ENCODE measurements at places on chromosomes 1 and 21.

DNA sequence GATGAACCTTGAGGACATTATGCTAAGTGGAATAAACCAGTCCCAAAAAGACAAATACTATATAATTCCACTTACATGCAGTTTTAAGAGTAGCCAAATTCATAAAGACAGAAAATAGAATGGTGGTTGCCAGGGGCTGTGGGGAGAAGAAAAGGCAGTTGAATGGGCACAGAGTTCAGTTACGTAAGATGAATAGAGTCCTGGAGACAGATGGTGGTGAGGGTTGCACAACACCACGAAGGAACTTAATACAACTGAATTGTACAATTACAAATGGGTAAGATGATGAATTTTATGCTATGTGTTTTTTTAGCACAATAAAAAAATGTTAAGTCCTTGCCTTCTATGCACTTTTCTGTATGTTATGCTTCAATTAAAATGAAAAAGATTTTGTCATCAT lies 66.6 kb downstream of the CD34 start:
- no peak for DNase-seq

DNA sequence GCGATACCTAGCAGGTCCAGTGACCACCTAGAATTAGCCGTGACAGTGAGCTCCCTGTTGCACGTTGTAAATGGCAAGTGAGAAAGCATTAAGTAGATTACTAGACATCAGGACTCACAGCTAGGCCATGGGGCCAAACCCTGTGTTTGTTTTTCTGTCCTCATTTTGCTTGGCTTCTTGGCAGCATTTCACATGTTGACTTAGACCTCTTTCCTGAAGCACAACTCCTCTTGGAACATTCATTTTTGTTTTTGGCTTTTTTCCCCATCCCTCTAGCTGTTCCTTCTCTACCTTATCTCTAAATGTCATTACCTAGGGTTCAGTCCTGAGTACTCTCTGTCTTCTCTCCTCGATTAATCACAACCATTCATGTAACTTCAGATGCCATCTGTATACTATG lies 16.9 kb upstream of the PTPN14 start:
- no peak for DNase-seq

- DNase-seq, result no peak
Measured at GRCh38 chr1:226973371-226973897, 33.3 kb downstream of the COQ8A start.

DNA sequence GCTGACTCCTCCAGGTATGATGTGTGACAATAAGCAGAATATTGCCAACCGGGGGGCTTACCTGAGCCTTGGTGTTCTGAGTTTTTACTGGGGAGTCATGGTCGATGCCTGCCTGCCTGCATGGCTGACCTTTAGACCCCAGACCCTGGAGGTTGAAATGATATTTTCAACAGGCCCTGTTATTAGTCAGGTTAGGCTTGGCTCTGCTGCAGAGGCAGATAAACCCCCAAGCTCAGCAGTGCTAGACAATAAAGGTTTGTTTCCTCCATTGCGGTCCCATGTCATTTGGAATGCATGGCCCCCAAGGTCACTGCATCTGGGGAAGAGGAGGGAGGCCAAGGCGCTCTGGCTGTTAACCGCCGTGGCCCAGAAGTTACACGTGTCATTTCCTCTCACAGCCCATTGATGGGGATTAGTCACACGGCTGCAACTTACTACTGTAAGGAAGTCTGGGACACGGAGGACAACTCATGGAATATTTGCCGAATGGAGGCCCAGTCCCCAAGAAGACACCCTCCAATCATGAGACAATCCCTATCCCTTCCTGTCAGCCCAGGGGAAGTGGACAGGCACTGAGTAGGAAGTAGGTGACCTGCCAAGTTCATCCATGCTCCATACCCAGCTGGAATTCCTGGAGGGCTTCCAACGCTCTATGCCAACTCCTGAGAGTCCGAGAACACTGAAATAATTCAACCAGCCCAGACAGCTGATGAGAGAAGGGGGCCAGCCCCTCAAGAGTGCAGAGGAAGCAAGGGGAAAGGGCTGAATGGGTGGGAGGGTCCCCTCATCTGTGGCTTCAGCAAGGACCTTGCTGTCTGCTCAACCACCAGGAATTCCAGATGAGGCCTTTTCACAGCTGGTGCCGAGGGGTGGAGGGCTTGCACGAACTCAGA lies 97.3 kb downstream of the TAS1R2 start:
- DNase-seq, result no peak

DNA sequence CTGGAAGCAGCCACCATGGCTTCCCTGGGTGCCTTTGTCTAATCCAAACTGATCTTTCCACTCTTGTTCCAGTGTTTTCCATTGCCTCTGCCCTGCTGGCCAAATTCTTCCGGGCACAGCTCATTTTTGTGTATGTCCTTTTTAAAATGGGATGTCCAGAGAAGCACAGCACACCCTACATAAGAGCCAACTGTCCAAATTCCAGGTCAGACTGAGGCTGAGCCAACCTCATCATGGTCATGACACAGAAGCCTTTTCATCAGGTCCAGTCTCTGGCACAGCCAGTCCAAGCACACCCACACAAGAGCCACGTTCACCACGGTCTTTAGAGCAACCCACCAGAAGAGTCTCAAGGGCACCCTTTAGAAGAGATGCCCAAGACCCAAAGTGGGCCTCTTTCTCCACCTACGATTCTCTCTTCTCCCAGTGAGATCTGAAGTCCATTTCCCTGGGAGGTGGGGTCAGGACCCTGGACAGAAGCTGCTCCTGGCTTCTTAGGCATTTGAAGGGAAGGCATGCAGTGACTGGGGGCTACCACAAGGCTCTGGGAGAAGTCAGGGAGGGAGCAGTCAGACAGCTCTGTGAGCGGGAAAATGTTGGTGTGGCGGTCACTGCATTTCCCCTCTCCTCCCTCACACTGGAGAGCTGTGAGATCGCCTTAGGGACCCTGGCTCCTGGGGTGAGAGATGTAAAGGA lies 53.2 kb downstream of the SYT2 start:
- no peak for DNase-seq

DNA sequence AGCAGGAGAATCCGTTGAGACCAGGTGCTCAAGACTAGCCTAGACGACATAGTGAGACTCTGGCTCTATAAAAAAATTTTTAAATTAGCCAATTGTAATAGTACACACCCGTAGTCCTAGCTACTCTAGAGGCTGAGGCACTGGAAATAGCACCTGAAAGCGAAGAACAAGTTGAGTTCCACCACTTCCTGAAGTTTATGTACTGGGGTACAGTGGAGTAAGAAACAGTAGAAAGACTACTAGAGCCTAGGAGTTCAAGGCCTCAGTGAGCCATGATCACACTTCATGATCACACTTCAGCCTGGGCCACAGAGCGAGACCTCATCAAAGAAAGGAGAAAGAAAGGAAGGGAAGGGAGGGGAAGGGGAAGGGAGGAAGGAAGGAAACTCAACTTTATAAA lies 19.8 kb downstream of the RSBN1 start:
- DNase-seq, result no peak

DNA sequence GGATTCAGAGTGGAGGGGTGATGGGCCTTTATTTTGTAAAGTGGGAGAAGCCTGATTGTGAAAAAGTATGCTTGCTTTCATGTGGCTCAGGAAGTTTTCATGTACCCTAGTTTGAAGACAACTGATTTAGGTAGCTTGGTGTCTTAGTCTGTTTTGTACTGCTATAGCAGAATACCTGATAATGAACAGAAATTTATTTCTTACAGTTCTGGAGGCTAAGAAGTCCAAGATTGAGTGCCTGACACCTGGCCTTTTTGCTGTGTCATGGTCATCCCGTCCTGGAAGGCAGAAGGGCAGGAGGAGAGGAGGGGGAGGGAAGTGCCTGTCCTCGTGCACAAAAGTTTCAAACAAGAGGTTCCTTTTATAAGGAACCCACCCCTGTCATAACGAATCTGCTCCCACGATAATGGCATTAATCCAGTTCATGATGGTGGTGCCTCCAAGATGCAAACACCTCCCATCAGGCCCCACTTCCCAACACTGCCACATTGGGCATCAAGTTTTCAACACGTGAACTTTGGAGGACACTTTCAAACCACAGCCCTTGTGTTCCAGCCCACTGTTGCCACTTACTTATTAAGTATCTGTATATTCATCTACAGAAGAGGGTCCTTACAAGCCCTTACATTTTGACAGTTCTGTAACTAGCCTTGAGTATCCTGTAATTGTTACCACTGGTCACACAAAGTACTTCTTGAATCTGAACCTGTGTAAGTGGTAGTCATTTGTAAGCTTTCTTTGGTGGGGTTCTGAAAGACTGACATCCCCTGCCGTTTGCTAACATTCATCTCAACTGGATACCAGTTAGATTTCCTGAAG lies 9.5 kb downstream of the UCK2 start:
- no peak for DNase-seq

DNA sequence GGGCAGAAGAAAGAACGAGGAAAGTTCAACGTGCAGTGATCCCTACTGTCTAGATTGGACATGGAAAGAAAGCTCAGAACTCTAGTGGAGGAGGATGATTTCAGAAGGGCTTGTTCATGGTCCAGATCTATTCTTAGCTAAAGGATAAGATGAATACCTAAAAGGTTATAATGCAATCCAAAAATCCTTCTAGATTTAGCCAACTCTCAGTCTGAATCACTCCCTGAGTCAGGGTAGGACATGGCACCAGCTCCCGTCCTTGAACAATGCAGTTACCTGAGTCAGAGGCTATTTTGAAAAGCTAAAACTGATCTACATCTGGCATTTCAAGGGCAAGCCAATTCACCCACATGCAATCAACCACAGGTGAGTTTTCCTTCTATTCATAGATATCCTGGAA lies 38.8 kb upstream of the HIVEP3 start:
- DNase-seq, result no peak

GRCh38 chr1:219985169-219985568 lies 56.8 kb upstream of the SLC30A10 start:
- no peak for DNase-seq

DNA sequence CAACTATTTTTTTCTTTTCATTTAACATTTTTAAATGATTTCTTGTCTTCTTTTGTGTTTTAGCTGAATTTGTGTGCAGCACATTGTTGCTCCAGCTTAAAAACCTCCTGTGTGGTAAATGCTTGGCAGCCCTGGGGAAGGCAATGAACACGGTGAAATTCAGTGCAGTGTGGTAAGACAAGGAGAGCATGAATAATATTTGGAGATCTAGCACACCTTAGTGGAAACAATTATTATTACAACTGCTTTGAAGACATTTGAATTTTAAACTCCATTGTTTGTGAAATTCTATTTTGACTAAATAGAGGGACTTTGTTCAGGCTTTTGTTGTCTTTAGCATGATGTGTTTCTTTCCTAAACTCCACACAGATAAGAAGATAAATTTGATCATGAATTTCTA lies 242.6 kb upstream of the CXADR start:
- DNase-seq, result no peak

GRCh38 chr1:208809876-208810275 lies 565.7 kb upstream of the PLXNA2 start:
- no peak for DNase-seq

- DNase-seq, result no peak
Measured at GRCh38 chr1:81020506-81020905, 780.2 kb upstream of the ADGRL2 start.
